ENCODE measurements at places on chromosomes 11 and 22.
A peak's percentile ranks its signal among the peaks of the same experiment; 100 is the strongest.

GRCh38 chr11:20854215-20854955 is 185.0 kb downstream of the NELL1 start:
- DNase-seq, result no peak

- DNase-seq, result no peak
Measured at GRCh38 chr22:48436201-48436931, 1391.3 kb downstream of the BRD1 start.

- DNase-seq, result no peak
Measured at GRCh38 chr22:43289976-43290721, 53.0 kb downstream of the SCUBE1 start.

- no peak for DNase-seq
Measured at GRCh38 chr11:112634551-112634950, 326.7 kb upstream of the NCAM1 start.

GRCh38 chr11:82714346-82715174 is 19.1 kb downstream of the FAM181B start:
- DNase-seq, result no peak

GRCh38 chr11:75022759-75023396 is 34.1 kb downstream of the NEU3 start:
- DNase-seq, result peak; percentile 6
